Myocyte (in vitro differentiated cells): ENCODE measurements at places on chromosomes 3 and 15. TPM values are rescaled to one million over a fixed set of nuclear protein-coding genes. Genes with fewer than 3 reads are reported as not detected.

DNA sequence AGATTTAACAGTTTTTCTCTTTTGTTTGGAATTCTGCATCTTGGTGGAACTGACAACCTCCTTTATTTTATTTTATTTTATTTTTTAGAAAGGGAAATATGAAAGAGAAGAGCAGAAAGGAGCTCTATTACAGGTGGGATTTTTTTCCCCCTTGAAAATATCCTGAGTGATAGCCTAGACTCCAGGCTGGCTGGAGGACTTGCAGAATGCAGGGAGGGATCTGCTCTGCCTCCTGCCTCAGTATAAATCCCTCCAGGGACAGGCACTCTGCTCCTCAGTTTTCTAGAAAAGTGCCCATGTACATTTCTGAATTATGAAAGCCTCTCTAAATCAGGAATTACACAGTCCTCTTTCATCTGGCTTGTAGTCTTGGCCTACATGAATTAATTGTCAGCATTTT lies 173.7 kb downstream of the TMEM108 start:
- DNase-seq: no peak

- no peak for DNase-seq
Observed at GRCh38 chr3:122260206-122260605, 64.8 kb upstream of the CSTA start.

DNA sequence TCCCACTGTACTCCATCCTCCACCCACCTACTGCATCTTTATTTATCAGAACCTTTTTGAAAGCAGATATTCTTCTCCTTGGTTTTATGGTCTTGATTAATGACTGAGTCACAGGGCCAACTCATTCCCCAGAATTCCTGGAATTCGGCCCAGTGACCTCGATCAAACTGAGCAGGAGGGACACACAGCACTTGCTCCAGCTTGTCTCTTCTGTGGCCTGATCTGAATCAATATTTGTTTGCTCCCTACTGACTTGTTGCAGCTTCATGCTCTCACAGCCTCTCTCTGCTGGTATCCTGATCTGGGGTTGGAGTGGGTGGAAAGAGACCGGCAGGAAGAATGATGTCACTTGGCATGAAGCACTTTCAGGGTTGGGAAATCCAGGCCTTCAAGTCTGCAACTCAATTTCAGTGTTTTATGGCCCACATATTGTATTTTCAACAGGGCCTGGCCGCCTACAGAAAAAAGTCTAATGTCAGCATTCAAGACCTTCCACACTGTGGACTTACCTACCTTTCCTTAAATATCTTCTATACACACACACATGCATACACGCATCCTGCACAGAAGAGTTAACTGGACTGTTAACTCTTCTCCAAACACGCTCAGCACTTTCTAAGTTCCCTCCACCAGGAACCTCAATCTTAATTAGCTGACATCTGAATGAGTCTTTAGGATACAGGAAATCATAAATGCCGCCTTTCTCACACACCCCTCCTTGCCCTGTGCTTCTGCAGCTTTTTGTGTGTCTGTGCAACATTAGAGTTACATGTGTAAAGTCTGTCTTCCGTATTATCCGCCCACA lies 4.6 kb downstream of the ANXA2 start:
- DNase-seq: peak; percentile 95

DNA sequence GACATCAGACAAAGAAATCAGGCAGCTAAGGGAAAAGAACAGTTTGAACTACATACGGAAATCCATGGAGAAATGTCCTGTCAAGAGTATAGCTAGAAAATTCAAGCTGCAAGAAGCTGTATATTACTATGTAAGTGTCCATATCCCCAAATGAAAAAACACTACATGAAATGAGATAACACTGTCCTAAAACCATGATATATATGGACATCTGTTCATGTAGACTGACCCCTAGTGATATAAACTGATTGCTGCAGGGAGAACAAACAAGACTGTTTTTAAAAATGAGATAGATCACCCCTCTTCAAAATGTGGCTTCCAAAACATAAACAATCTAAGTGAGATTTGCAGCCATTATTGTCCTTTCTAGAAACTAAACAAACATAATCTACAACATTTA lies 985.6 kb downstream of the EPHA3 start:
- peak; percentile 52 for DNase-seq

- DNase-seq: no peak
Observed at GRCh38 chr3:65037861-65038260, 350.1 kb upstream of the ADAMTS9 start.

DNA sequence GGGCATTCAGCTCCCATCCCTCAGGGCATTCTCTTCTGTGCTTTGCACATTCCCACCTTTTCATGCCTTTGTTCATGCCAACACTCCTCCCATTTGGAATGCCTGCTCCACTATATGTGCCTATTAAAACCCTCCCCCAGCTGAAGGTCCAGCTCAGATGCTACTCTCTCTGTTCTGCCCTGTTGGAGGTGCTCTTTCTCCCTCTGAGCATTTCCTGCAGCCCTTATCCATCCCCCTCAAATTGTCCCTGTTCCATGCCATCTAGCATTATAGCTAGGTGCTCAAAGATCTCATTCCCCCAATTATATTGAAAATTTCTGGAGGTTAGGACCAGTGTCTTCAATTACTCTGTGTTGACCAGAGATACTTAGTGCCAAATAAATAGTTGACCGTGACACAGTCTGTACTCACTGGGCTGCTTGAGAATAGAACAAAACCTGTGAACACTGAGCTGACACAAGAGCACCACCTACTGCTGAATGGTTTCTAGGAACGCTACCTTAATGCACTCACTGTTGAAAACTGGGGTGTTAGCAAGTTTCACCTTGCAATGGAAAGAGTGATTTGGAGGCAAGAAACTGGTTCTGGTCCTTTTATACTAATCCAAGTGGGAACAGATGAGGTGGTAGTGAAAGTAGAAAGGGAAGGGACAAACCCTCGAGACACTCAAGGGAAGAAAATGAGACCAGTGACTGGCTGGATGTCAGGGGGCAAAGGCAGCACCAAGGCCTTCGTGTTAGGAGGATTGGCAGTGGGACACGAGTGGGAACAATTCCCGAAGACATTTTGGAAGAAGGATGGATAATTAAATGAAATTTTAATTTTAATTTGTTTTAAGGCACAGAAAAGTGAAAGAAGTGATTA lies 289.8 kb upstream of the ROPN1 start:
- DNase-seq: peak; percentile 45

DNA sequence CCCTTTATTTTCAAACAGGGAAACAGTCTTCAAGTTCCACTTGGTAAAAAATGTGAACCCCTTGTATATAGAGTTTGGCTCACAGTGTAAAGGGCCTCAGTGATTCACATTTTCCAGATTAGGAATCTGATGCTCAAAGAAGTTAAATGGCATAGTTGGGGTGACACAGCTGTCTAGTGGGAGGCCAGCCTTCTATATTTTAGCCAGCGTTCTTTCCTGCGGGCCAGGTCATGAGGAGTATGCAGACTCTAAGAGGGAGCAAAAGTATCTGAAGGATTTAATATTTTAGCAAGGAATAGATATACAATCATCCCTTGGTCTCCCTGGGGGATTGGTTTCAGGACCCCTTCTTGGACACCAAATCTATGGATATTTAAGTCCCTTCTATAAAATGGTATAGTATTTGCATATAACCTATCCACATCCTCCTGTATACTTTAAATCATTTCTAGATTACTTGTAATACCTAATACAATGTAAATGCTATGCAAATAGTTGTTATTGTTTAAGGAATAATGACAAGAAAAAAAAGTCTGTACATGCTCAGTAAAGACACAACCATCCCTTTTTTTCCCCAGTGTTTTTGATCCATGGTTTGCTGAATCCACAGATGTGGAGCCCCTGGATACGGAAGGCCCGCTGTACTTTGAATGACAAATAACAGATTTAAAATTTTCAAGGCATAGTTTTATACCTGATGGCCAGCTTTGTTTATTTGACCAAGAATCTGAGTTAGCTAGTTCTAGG lies 7.0 kb downstream of the B2M start:
- DNase-seq: no peak

DNA sequence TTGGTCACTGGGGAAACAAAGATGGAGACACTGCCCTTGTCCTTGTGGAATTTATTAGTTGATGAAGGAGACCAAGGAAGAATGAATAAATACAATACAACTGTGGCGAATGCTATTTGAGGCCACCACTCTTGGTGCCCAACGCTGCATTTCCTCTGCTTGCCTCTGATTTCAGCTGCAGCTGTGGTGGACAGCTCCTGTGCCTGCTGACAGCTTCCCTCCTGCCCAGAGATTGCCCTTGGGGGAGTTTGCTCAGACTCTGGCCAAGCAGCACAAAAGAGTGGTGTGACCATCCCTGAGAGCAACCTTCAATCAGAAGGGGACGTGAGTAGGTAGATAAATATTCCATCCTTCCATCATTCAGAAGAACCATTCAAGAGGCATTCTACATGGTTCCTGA lies 64.6 kb upstream of the FHIT start:
- DNase-seq: peak; percentile 13

- DNase-seq: peak; percentile 91
Observed at GRCh38 chr3:107710851-107711250, 188.1 kb downstream of the BBX start.

- DNase-seq: peak; percentile 76
Observed at GRCh38 chr3:10194328-10195071, 29.8 kb downstream of the IRAK2 start.

DNA sequence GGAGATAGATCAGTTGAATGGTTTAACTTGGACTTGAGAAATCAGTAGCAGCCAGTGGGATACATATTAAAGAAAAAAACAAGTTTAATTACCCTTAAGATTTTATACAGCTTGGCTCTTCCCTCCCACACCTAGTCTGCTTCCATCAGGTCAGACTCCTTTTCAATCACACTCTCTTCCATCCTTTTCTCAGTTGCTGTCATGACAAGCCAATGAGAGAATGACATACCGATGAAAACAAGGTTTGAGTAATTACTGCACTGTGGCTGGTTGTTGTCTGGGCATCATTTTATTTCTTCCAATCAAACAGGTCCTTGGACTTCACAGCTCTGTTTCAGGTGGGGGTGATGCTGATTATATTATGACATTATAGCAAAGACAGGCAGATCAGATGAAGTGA lies 424.6 kb downstream of the ZBTB20 start:
- DNase-seq: no peak

GRCh38 chr3:142237891-142238290 lies 12.5 kb upstream of the GK5 start:
- no peak for DNase-seq

DNA sequence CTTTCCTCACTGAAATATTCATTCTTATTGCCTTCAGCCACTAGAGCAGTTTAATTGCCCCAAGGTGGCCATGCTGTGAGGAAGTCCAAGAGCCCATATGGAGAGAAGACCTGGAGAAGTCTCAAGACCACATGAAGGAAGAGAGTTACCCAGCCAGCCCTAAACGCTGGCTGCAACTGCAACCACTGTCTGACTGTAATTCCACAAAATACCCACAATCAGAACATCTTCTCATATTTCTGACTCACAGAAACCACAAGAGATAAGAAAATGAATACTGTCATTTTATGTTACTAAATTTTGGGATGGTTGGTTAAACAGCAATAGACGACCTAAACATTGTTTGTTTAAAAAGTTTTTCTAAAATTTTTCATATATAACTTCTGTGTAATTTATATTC lies 14.7 kb upstream of the SST start:
- no peak for DNase-seq

GRCh38 chr3:127743351-127744252 lies 70.8 kb downstream of the ABTB1 start:
- DNase-seq: no peak

DNA sequence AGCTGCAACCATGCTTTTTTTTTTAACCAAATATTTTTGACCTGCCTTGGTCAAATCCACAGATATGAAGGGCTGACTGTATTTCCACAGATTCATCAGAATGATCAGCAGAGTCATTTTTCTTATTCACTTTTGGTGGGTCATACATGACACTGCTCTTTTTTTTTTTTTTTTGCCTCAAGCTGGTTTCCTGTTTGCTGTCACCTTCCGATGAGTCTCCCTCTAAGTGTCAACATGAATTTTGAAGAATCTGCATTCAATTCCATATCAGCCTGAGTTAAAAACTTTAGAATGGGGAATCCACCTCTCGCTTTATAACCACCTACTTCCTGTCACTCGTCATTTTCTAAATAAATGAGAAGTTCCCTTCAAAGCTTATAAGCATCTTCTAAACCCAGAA lies 2.2 kb upstream of the SLC12A8 start:
- no peak for DNase-seq

- peak; percentile 75 for DNase-seq
Observed at GRCh38 chr15:40190591-40190990, 29.7 kb downstream of the BUB1B start.

- no peak for DNase-seq
Observed at GRCh38 chr3:179460260-179460659, 9.0 kb upstream of the GNB4 start.

DNA sequence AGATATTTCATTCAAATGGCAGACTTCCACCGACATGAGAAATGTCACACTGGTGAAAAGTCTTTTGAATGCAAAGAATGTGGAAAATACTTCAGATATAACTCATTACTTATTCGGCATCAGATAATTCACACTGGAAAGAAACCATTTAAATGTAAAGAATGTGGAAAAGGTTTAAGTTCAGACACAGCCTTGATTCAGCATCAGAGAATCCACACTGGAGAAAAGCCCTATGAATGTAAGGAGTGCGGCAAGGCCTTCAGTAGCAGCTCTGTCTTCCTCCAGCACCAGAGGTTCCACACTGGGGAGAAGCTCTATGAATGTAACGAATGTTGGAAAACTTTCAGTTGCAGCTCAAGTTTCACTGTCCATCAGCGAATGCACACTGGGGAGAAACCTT lies 8.6 kb upstream of the ZNF621 start:
- no peak for DNase-seq

GRCh38 chr15:69096196-69096595 lies 64.2 kb upstream of the GLCE start:
- DNase-seq: peak; percentile 82

DNA sequence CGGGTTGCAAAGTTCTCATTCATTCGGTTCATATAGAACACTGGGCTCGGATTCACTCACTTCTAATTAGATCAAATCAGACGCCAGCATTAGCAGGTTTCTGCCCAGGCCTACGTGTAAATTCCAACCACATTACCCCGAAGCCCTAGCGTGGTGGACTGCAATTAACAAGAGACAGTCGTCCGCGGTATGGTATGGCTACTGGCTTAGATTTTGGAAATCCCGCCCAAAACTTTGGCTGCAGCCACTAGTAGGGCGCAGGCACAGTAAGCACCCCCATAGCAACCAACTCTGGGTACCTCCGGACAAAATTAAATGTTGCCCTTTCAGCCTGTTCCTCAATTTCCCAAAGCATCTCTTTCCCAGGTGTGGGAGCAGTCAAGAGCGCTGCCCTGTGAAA lies 771 bp downstream of the RARRES1 start:
- no peak for DNase-seq

Gene LIPC
- 1.0 and 1.2 TPM in 2 replicates for total RNA-seq

Gene OR5K2
- not detected in 2 replicates for total RNA-seq

Gene PLSCR5
- total RNA-seq: not detected in 2 replicates

Gene TKT
- total RNA-seq: 138 and 187 TPM in 2 replicates

Gene GNAT1
- total RNA-seq: 1.9 and 4.4 TPM in 2 replicates

Gene CNTN6
- total RNA-seq: not detected in 2 replicates

Gene SNTN
- not detected in 2 replicates for total RNA-seq

Gene OGG1
- 18.6 and 31.1 TPM in 2 replicates for total RNA-seq

Gene FBXW12
- 0.21 TPM in 1 of 2 replicates, not detected in the other for total RNA-seq

Gene GOLGA6L10
- 0.16 and 0.53 TPM in 2 replicates for total RNA-seq

Gene SRP14
- 268 and 288 TPM in 2 replicates for total RNA-seq
